Frontal cortex (tissue), 4 donors: ENCODE measurements at places on chromosomes 2 and 18.

DNA sequence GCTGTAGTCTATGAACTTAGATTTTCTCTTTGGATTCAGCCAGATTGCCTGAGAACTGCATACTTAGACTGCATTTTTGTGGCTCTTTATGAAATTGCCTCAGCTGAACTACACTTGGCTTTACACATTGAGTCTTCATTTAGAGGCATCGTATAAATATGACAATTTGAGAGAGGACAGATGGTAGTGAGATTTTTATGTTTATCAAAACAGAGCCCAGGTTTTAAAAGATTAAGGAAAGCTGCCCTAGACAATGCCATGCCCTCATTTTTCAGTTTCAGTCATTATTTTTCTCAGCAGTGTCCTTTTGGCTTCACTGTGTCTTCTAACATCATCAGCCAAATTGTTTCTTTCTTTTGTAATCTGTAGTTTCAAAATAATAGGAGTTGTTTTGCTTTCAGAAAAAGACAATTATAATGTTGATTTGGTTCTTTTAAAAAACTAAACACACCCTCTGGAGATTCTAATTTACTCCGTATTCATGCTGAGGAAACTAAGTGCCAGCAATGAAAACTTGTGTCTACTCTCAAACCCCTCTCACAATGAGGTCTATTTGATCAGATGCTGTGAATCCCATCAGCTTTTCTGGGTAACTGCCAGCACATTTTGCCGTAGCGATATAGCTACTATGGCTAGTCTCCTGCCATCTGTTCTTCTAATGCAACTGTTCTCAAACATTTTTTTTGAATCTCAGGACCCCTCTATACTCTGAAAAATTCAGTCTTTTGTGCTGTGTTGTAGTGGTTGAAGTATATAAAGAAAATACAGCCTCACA lies 46.2 kb downstream of the TWSG1 start:
- no peak for DNase-seq

DNA sequence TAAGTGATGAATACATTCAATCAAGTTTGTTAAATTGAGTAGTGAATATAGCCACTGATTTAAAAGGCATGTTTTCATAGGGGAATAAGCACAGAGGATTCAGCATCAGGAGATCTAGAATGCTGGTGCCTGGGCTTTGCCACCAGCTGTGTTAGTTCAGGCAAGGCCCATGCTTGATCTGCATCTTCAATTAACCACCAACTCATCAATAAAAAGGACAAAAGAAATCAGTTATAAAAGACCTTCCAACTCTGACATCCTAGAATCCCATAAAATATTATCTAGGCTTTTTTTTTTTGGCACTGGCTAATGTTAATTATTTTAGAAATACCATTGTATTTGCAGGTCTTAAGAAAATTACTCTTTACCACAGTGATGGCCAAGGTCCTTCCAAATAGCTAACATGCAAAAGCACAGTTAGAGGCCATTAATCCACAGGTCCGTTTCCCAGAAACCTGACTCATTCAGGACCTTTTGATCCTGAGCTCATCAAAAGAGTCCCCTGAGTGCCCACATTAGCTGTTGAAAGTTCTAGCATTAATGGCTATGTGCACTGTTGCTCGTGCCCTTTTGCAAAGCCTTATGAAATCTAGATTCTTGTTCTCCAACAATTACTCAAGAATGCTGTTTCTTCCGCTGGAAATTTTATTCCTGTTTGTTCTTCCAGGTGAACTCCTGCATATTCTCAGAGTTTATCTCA lies 170.0 kb downstream of the CYRIA start:
- DNase-seq: no peak

DNA sequence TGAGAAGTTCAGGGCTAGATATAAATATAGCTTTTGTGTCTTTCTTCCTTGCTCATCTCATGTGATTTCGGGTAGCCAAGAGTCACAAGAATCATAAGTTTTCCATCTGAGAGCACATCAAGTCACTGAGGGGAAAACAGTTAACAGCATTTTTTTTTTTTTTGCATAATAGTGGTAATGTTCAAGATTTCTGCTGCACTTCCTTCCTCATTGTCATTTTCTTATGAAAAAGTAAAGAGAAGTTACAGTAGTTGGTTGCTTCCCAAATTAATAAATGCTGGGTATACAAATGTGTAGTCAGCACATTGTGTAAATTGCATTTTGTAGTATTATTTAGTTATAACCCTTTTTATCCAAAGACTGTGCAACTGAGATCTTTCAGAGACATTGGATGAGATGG lies 93.6 kb downstream of the ZEB2 start:
- no peak for DNase-seq

GRCh38 chr2:101693991-101694588 lies 3.4 kb upstream of the MAP4K4 start:
- DNase-seq: no peak

DNA sequence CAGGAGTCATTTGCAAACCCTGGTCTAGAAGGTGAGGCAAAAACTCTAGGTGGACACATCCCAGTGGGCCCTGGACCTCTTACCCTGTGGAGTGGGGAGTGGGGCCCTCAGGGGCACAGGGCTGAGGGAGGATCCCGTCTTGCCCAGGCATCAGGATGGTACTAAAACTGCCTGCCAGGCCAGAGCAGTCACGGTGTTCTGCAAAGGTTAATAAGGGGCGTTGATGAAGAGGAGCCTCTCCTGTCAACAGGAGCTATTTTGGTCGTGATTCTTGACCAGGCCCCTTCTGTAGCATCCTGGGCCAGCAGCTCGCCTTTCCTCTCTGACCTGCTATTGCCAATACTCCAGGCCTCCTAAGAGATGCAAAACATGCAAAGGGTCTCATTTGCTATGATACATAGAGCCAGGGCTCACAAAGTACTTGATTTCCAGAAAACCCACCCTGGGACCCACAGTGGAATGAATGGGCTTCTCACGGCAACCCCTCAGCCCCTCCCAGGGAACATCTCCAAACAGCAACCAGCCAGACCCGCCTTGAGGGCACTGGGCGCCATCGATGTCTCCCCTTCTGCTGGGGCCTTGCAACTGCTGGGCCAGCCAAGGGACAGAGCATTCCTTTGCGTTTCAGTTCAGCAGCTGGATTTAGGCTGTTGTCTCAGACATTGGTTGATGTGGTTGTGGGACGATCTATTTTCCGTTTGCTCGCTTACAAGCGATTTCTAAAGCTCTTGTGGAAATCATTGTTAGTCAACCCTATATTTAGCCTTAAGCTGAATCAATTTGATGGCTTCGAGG lies 111.1 kb downstream of the PDCL3 start:
- DNase-seq: no peak

DNA sequence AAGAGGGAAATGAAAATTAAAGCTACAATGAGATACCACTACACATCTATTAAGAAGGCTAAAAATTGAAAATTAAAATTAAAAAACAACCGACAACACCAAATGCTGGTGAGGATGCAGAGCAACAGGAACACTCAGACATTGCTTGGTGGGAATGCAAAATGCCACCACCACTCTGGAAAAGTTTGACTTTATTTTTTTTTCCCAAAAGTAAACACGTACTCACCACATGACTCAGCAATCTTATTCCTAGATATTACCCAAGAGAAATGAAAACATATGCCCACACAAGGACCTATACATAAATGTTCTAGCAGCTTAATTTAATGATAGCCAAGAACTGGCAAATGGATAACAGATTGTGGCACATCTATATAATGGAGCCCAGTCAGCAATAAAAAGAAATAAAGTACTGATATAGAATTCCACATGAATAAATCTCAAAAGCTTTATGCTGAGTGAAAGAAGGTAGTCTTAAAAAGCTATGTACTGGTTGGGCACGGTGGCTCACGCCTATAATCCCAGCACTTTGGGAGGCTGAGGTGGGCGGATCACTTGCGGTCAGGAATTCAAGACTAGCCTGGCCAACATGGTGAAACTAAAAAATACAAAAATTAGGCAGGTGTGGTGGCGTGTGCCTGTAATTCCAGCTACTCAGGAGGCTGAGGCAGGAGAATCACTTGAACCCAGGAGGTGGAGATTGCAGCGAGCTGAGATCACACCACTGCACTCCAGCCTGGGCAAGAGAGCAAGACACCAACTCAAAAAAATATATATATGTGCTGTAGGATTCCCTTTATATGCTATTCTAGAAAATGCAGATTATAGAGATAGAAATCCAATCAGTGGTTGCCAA lies 4.2 kb upstream of the PROC start:
- no peak for DNase-seq

GRCh38 chr2:112155331-112156151 lies 17.4 kb downstream of the FBLN7 start:
- no peak for DNase-seq

- no peak for DNase-seq
These were observed 1211.9 kb upstream of the NXPH2 start for GRCh38 chr2:139992078-139992477.

DNA sequence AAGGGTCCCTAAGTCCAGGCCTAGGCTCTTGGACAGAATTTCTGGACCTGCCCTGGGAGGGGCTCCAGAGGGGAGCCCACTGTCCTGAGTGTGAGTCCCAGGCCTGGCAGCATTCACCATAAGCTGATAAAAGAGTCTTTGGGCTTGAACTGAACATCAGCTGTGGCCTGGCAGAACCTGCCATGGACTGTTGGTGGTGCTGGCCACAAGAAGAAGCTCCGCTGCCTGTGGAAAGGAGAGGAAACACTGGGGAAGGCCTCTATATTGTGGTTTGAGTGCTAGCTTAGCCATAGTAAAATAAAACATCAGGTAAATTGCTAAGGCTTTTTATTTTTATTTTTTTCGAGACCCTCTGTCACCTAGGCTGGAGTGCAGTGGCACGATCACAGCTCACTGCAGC lies 20.9 kb upstream of the BAZ2B start:
- no peak for DNase-seq

GRCh38 chr2:231611273-231612108 lies 18.8 kb downstream of the TEX44 start:
- no peak for DNase-seq
